HCT116 (cell line): ENCODE measurements at places on chromosomes 1 and 21.
A peak's percentile ranks its signal among the peaks of the same experiment; 100 is the strongest.

DNA sequence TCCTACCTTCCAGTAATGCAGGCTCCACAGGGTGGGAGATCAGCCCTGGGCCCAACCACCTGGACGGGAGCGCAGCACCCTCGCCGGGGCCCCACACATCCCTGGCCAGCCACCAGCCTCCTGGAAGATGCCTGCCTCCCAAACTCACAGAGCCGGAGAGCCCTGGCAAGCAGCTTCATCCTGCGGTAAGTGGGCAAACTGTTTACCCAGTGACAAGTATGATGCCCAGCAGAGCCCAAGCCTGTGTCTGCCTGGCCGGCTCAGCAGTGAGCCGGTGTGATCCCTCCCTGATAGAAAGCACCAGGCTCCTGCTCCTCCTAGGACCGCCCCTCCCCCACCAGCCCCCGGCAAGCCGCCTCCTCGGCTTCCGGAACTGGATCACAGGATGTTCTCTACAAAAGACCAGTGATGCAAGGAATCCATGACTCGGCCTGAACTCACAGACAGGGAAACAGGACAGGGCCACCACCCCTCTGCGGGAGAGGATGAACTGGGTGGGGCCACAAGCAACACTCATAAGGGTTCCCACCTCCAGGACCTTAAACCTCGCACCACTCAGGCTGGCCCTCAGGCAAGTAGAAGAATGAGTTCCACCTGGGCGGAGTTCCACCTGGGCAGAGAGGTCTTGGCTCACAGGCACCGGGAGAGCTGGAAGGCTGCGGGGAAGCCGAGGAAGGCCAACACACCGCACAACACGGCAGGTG lies 7.9 kb downstream of the ACOT7 start:
- DNase-seq, result peak; percentile 77

GRCh38 chr1:17774452-17774851 lies 19.3 kb downstream of the ACTL8 start:
- DNase-seq, result no peak

- DNase-seq, result no peak
Measured at GRCh38 chr1:45326627-45327623, at the start of gene HPDL. HPDL (plus strand) TSS chr1:45326895; CDS start chr1:45327149, 254 bp downstream.

- no peak for DNase-seq
Measured at GRCh38 chr1:225851805-225852204, 30.4 kb downstream of the TMEM63A start.

DNA sequence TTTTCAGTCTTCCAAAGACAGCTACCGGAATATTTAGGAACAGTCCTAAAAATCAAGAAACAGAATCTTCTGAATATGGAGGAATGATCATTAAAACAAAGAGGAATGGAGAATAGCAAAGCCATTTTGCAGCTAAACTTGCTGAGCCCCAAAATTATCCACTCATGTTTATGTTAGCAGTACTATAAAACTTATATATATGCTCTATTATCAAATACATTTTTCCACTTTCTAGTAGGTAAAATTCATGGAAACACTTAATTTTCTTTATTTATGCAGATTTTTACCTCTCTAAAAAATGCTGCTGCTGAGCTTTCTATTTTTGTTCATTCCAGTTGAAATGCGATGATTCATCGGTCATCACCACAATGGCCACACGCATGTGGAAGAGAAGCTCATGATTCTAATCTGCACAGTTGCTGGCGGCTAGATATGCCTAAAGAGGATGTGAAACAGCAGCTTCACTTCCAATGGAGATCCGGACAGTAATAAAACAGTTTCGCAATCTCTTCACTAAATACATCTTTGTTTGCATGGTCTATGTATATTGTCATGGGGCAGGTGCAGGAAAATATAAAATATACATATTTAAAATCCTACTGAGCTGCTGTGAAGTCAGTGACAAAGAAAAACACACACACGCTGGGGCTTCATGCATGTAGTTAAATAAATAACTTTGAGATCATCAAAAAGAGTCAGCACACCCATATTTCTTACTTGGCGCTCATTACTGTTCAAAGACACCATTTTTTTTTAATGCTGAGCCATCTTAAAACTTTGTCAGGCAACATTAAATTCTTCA lies 292.2 kb downstream of the SMYD3 start:
- no peak for DNase-seq

GRCh38 chr1:155938220-155938627 lies 3.2 kb upstream of the RXFP4 start:
- DNase-seq, result peak; percentile 71

- DNase-seq, result no peak
Measured at GRCh38 chr1:189929501-189930099, 548.1 kb downstream of the BRINP3 start.
